Activated CD4-positive, CD25-positive, alpha-beta regulatory T cell treated with anti-CD3 and anti-CD28 coated beads, Interleukin-2, amount 50 U/mL, for 72 hours (primary cell): ENCODE measurements at places on chromosomes 16 and 17.

GRCh38 chr17:43217614-43218087 is 6.0 kb downstream of the TMEM106A start:
- DNase-seq = no peak

DNA sequence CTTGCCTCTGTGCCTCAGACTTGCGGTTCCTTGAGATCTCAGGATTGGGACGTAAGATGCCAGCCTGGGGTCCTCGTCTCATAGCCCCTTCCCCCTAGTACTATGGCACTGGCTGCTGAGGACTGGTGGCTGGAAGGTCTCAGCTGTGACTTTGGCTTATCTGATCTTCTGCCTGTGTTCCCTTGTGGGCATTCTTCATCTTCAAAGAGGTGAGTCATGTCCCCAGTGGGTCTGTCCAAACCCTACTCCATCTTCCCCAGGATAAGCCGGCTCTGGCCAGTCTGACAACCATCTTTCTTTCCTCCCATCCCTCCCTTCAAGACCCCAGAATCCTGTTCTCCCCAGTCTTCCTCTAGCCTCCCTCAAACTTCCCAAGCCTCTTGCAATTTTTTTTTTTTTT is 3.6 kb downstream of the CD19 start:
- DNase-seq = no peak

GRCh38 chr16:17101646-17102045 is 369.1 kb downstream of the XYLT1 start:
- DNase-seq = no peak

DNA sequence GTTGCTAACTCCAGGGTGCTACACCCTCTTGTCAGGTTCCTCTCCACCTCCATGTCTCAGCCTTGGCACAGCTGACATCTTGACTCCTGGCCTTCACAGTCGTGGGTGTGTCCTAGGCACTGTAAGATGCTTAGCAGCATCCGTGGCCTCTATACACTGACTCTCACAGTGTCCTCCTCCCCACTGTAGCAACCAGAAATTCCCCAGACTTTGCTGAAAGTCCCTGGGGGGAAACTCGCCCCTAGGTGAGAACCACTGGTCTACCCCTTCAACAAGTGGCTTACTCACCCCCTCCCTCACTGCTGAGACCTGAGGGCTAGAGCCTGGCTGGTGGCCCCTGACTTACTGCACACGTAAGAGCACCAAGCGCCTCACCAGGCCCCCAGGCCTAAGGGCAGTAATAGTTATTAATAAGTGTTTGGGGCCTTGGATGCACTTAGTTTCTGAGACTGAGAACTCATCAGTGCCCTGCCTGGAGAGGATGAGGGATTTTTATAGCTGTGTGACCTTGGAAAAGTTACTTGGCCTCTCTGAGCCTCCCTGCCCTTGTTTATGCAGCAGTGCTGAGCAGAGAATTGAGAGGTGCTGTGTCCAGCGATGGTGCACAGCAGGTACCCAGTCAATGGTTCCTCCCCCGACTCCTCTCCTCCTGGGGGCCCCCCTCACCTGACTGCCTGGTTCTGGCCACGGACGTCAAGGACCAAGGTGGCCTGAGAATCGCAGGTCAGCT is 67.1 kb downstream of the RMI2 start:
- no peak for DNase-seq

DNA sequence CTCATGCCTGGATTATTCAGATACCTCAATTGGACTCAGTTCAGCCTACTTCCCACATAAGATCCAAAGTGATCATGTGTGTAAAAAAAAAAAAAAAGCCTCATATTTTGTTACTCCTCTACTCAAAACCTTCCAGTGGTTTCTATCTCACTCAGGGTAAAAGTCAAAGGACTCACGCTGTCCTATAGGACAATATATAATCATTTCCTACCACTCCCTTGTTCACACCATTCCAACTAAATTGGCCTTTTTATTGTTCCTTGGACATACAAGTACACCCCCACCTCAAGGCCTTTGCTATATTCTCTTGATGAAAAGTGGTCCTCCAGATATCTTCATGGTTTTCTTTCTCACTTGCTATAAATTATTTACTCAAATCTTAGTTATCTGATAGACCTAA is 99.2 kb downstream of the USP32 start:
- no peak for DNase-seq

GRCh38 chr17:15954222-15954621 is 9.3 kb downstream of the ADORA2B start:
- no peak for DNase-seq

GRCh38 chr17:37110746-37111145 is 162.0 kb downstream of the AATF start:
- no peak for DNase-seq

DNA sequence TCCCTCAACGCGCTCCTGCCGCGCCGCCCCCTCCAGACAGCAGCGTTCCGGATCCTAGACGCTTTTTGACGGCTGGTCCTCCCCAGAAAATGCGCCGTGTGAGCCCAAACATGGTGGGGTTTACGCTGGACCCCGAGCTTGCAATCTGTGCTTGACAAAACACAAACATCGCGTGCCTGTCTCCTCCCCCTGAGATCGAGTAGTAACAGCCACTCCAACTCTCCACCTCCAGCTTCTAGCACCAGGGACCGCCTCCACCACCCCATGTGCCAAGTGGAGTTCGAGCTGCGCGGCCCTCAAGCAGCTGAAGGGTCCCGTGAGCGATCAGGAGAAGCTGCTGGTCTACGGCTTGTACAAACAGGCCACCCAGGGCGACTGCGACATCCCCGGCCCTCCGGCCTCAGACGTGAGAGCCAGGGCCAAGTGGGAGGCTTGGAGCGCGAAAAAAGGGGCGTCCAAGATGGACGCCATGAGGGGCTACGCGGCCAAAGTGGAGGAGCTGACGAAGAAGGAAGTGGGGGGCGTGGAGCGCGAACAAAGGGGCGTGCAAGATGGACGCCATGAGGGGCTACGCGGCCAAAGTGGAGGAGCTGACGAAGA is 656 bp upstream of the GEMIN4 start:
- no peak for DNase-seq

GRCh38 chr17:17106756-17107155 is 64.5 kb downstream of the MPRIP start:
- no peak for DNase-seq

- DNase-seq = no peak
Measured at GRCh38 chr17:81373536-81374160, 21.6 kb upstream of the BAHCC1 start.

DNA sequence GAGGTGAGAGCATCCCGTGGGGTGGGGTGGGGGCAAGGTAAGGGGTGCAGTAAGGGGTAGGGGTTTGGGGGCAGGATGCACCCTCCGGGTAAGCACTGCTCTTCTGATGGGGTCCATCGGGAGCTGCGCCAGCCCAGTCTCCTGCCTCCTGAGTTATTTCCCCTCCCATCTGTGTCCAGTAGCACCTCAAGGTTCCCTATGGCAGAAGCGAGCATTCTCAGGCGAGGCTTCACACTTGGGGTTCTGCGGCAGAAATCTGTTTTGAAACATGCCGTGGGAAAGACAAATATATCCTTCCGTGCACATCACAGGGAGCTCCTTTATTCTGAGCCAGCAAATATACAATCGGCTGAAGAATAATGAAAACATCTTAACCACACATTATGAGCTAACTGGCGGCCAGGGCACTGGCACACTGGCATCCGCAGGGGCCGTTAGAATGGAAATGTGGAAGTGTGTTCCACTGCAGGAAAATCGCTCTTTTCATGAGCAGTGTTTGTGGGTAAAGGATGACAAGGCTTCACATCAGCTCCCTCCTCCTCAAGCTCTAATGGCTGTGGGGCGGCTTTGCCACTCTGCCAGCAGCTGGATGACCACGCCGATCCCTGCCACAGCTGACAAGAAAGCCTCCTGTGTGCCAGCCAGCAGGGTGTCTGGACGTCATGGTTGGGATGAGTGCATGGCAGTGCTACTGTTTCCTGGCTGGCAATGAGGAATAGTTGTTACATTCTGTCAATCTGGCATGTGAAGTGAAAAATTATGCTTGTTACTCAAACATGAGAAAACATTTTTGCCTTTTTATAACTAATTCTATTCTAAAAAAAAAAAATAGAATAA is 20.0 kb downstream of the MTHFSD start:
- no peak for DNase-seq

DNA sequence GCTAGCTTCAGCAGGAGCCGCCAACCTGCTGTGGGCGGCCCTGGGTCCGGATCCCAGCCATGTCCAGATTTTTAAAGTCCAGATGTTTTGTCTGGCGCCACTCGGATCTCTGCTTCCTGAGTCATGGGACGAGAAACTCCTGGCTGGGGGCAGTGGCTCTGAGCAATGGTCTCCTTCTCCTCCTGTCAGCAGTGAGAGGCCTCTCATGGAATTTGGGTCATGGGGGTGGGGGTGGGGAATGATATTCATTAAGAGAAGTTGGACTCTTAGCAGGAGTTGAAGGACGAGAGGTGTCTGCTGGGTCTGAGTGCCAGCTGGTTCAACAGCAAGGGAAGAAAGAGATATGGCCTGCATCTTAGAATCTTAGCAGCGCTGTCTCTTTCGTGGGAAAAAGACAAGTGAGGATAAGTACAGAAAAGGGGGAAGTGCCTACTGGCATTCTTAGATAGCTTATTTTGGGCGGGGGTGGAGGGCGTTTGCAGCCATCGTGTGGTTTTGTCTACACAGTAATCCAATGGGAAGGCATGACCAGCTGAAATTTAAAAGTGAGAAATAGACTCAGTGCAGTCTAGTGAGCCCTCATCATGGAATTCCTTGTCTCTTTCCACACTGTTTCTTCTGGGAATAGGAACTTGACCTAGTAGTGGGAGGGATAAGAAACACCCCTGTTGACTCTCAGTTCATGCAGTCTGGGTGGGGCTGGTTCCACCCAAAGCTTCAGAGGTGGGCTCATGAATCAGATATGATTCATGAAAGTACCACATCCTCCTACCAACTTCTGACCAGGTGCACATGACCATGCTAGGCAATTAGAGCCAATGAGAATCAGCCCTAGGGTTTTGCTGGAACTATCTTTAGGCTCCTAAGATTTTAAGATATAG is 80.5 kb downstream of the MYH13 start:
- DNase-seq = no peak

DNA sequence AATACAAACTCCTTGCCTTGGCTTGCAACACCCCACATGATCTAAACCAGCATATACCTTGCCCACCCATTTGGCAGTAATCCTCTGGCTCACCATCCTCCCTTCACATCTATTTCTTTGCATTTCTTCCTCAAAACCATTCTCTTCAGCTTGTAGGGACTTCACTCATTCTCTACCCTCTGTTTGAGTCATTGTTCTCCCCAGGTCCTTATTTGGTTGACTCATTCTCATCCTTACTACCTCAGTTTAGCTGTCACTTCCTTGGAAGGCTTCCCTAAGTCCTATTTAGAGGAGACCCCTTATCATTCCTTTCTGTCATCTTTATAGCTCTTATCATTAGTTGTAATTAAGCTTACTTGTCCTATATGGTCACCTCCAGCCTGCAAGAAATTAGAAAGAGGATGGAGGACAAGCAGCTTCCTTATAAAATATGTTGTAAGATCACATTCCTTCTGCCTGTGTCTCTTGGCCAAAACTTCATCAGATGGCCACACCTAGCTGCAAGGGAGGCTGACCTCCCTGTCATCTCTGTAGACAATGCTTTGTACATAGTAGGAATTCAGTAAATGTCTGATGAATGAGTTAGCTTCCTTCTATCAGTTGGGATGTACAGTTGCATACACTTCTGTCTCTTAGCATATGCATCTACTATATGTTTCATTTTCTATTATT is 1.7 kb downstream of the TTC19 start:
- DNase-seq = no peak

DNA sequence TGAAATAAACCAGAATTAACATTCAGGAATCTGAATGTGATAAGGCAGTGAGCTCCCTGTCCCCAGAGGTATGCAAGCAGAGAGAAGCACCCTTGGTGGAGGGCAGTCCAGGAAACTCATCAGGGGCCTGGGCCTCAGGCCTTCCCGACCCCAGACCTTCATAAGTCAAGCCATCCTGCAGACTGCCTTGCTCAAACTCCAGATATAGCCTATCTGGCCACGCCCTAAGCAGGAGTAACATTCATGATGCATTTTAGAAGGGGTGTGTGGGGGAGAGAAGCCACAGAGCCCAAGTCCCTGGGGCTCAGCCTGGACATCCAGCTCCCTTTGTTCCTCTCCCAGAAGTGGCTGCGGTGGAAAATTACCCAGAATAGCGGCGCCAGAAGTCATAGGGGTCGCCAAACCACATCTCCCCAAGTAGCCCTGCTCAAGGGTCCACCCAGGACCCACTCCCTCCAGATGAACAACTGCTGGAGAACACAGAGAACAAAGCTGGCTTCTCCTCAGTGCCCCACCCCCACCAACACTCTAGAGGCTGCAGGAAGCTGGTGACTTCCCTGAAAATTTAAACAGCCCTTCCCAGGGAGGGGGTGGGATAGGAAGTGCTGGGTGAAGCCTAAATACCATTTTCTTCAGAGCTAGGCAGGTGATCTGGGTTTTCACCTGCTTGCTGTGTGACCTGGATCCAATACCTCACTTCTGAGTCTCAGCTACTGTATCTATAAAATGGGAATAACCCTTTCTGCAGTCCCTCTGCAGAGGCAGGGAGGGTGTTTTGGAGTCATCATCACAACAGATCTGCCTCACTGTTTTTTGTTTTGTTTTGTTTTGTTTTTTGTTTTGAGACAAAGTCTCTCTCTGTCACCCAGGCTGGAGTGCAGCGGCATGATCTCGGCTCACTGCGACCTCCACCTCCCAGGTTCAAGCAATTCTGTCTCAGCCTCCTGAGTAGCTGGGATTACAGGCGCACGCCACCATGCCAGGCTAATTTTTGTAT is 1.5 kb upstream of the SREBF1 start:
- DNase-seq = no peak

- DNase-seq = no peak
Measured at GRCh38 chr17:50210240-50211225, 9.1 kb upstream of the COL1A1 start.

DNA sequence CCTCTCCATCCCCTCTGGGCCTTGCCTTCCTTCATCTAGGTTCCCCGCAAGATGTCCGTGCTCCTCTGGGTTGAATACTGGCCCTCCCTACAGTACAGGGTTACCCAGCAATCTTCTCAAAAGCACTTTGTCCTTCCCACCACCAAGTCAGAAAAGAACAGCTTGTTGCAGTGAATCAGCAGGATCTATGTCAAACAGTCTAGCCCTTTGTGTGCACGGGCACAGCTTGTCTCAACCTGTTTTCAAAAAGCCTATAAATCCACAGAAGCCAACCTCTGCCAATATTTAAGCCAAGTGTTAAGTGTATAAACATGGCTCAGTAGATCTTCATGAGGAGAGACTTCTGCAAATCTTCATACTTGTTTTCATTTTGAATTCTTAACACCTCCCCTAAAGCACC is 25.2 kb downstream of the C17orf67 start:
- no peak for DNase-seq

GRCh38 chr17:74808714-74809430 is 32.7 kb upstream of the NAT9 start:
- DNase-seq = no peak

- DNase-seq = no peak
Measured at GRCh38 chr17:43718544-43718943, 40.0 kb downstream of the SOST start.

- no peak for DNase-seq
Measured at GRCh38 chr16:80107900-80108299, 432.9 kb upstream of the DYNLRB2 start.
